HAP-1 (cell line): ENCODE measurements at places on chromosomes 2 and 18.

- DNase-seq, result no peak
These were observed 143.5 kb downstream of the ACKR3 start for GRCh38 chr2:236712961-236713673.

- no peak for DNase-seq
These were observed 49.7 kb downstream of the CD28 start for GRCh38 chr2:203756161-203756560.

DNA sequence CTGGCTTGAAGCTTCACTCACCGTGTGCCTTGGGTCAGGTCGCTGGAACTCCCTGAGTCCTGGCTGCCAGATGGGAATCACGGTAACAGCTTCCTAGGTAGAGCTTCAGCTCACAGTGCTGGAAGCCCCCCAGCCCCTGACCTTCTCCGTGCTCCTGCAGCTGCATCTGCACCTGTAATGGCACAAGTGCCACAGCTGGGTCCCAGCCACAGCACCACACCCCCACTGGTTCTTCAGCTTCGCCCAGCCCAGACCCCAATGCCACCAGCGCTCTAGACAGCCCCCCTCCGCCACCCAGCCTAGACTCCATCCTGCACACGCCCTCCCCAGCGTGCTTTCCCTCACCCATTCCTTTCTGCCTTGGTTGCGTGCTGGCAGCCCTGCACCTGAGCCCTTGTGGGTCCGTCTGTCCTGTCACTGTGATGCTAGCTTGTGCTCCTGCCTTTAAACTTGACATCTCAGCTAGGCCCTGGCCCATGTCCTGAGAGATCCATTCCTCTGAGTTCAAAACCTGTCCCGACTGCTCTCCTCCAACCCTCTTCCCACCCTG, 7.6 kb upstream of the ESPNL start:
- DNase-seq, result no peak

DNA sequence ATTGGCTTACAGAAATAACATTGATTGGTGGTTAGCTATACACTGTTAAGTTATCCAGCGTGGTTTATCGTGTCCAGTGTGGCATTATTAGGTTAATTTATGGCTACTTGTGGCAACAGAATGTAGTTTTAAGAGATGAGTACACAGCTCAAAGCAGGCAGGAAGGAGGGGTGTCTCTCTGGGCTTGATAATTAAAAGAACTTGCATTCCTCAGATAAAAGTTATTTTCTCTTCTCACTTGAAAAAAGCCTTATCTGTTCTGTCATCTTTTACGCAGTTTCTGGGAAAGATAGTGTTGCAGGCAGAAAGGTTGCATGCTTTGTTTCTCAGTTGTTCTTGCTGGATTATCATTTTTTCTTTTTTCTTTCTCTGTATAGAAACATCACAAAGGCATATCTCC, 154.4 kb upstream of the COL3A1 start:
- no peak for DNase-seq

- no peak for DNase-seq
These were observed 21.8 kb downstream of the SFTPB start for GRCh38 chr2:85646166-85646565.

- no peak for DNase-seq
These were observed 54.0 kb downstream of the CNTNAP5 start for GRCh38 chr2:124079045-124079444.

DNA sequence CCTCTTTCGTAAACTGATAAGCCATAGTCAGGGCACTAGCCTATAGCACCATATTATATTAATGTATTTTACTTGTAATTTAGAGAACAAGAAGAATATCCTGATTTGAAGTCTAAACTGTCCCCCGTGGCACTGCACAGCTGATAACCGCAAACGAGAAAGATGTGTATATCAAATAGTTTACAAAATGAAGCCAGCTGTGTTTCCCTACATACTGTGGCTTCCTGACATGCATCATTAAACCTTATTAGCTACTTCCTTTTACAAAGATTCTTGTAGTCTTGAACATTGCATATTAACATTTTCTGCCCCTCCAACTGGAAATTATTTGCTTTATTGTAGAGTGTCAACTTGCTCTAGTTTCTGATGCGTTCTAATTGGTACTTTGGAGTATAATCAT, 153.5 kb upstream of the NFATC1 start:
- DNase-seq, result no peak

DNA sequence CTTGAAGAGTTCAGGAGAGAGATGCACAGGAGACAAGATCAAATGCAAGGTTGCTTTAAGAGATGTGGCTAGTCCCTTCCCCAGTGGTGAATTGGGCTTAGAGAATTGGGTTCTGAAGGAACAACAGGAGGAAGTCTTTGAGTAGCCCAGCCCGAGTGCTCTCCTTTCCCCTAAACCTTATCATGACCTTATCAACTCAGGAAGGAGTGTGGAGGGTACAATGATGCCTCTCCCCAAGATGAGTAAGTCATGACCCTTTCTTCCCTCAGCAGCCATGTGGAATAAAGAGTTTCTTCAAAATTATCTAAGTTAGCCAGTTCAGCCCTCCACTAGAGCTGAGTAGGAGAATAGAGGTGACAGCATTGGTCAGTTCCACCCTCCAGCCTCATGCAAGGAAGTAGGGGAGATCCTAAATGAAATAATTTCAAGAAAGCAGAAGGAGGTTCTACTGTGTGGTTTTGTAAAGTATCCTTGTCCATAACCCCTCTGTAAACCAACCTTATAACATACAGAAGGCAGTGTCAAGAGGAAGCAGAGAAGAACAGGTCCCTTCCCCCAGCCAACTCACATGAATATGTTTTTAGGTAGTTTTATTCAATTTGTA, 88.4 kb downstream of the ARHGAP15 start:
- no peak for DNase-seq

- DNase-seq, result no peak
These were observed 23.3 kb downstream of the MARCHF7 start for GRCh38 chr2:159735648-159736047.

DNA sequence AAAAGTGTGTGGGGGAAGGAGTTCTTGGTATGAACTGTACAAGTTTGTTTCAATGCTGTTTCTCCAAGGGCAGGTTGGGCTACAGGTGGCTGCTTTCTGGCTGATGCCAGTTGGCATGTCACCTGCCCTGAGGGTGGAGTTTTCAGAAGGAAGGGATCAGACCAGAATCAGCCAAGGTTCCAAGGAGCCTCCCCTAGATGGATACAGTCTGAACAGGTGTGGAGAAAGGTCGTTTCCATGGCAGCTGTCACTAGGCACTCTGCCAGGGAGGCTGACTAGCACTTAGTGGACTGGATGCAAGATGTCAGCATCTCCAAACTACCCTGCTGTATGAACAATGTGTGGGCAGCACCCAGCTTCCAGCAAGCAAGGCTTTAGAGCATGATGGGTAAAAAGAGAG, 444.4 kb upstream of the HNRNPA3 start:
- DNase-seq, result no peak

DNA sequence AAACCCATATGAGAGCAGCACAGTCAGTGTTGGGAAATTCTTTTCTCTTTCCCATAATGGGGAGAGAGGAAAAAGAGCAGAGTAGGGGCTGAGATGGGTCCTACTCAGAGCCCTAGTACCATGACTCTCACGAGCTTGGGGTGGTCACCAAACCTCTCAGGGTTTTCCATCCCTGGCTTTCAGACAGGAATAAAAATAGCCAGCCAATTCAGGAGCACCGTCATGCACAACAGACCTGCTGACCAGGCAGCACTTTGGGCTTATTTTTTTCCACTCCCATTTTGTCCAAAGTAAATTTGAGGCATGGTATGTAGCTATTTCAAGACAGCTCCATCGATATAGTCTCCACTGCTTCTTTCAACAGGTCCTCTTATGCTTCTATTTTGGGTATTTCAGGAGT, 86.4 kb downstream of the TGFA start:
- no peak for DNase-seq

GRCh38 chr18:32455361-32455760, 15.3 kb downstream of the GAREM1 start:
- DNase-seq, result no peak

DNA sequence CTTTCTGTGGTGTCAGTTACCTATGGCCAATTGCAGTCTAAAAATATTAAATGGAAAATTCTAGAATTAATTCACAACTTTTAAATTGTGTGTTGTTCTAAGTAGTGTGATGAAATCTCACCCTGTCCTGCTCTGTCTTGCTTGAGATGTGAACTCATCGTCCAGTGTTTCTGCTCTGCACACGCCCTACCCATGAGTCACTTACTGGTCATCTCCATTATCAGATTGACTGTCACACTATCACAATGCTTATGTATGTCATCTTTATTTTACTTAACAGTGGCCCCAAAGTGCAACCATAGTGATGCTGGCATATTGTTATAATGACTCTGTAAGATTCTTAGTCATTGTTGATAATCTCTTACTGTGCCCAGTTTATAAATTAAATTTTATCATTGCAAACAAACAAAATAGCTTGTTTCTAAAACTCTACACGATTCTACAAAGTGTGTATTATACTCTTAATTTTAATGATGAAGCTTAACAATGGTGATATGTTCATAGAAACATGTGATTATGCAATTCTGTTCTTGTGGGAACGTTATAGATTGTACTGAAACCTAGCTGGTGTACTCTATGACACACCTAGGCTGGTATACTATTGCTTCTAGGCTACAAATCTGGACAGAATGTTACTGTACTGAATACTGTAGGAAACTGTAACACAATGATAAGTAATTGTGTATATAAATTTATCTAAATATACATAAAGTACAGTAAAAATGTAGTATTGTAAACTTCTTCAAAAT, 1086.8 kb upstream of the PIK3C3 start:
- no peak for DNase-seq

DNA sequence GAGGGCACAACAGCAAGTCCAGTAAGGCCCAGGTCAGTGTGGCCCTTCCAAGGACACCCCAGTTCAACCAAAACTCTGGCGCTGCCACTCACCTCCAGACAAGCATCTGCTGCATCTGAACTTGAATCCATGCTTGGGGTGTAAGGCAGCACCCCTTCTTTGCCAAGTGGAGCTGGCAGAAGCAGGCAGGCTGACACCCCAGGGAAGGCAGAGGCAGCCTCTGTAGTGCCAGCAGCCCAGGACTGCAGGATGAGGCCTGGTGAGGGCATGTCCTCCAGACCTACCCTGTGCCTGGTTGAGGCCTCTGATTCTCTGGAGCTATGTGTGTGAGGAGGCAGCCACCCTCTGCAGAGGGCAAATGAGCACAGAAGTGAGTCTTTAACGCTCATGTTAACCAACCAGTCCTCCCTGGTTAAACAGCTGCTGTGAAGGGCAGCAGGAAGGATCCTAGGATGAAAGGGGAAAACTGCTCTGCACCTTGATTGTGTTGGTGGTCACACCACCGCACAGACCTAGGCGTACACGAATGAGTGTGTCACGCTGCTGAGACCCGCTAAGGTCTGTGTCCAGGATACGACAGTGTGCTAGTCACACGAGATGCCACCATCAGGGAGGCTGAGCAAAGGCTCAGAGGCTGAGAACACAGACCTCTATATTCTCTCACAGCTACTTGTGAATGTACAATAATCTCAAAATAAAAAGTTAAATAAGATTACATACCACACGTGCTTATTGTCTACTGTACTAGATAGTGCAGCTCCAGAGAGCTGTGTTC, 2.2 kb downstream of the PARD6G start:
- no peak for DNase-seq

DNA sequence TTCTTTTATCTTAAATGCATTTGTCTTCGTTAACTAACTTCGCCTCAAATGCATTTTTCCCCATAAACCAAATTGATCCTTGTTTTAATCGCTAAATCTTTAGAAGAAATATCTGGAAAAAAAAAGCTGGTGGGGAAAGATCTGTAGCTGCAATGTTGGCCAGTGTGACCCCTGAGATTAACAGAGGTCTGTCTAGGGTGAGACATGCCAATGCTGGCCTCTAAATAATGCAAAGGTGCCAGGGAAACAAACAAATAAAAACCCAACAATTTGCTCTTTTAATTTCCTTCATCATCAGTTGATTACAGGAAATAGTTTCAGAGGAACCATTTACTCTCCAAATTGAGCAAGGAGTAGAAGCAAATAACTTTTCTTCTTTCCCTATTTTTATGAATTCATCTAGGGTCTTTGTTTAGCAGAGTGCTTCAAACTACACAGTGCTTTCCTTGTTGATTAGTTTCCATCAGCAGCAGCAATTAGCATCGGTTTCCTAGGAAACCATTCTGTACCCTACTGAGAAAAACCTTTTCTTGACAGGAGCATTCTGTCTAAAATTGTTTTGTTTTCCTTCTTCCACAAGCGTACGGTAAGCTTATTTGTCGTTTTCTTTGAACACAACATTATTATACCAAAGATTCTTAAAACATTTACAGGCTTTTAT, 100.5 kb upstream of the UNC80 start:
- no peak for DNase-seq

- peak; percentile 8 for DNase-seq
These were observed 2.4 kb upstream of the KCNF1 start for GRCh38 chr2:10909050-10909995.

- no peak for DNase-seq
These were observed 94.6 kb upstream of the SCG2 start for GRCh38 chr2:223696719-223697118.

- DNase-seq, result no peak
These were observed 245.9 kb downstream of the TFCP2L1 start for GRCh38 chr2:121038891-121039616.

GRCh38 chr2:144454466-144455287, 65.2 kb downstream of the ZEB2 start:
- DNase-seq, result no peak

DNA sequence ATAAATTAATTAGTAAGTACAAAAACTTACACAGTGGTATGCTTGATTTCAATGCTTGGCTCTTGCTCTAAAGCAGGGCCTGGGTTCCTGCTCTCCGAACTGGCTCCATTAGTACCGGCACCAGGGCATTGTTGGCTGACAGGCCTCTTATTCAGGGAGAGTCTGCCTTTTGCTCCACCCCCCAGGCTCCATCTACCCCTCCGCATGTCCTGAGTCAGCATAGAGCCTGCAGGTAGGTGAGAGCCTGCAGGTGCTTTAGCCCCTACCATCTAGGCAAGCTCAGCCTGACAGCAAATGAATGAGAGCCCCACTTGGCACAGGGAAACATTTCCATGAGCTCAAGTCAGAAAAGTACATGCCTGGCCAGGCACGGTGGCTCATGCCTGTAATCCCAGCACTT, 35.1 kb upstream of the EFHD1 start:
- no peak for DNase-seq

DNA sequence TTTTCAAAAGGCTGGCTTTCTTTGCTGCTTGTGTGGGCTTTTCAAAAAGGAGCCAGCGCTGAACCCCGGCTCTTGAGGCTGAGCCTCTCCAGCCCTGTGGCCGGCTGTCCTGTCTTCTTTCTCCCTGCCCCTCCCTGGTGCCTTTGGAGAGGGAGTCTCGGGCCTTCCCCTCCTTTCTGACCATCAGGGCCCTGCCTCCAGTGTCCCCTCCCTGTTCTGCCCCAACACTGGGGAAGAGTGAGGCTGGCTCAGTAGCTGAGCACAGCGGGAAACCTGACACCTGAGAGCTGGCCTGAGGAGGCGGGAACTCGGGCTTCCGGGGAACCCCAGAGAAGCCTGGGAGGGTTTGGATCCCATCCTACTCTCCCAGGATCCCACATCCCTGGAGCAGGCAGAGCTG, 232.1 kb downstream of the LOXHD1 start:
- DNase-seq, result no peak

DNA sequence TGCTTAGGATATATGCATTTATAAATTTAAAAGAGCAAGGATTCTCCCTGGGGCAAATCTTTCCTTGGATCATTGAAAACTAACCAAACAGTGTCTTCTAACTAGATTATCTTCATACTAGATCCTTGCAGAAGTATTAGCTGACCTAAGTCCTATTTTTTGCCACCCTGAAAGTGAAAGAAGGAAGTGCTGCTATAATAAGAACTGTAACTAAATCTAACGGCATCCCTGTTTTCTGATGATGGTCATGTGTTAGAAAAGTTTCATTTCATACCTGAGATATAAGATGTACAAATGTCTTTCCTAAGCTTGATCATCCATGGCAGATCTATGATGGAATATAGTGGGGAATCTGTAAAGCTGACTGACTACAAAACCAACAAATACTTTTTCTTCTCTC, 102.7 kb downstream of the MAP2 start:
- no peak for DNase-seq
